Fibroblast of the aortic adventitia (primary cell): ENCODE measurements at places on chromosomes 5 and 9.
A peak's percentile ranks its signal among the peaks of the same experiment; 100 is the strongest.

DNA sequence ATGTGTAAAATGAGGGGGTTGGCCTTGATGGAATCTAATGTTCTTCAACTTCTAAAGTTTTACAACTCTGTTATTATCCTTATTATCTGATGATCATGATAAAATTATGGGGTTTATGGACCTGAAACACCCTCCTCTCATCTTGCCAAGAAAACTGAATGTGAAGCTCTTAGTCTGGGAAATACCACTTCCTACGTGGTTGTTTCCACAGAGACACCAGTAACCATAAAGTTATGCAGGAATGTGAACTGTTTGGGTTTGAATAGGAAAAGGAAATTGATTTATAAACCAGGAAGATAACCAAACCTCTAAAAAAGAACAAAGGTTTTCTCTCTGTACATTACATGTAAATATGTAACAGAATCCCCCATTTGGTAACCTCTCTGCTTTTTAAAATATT is 28.3 kb upstream of the RAI14 start:
- DNase-seq: peak; percentile 83

GRCh38 chr5:31995006-31995405 is 179.1 kb downstream of the GOLPH3 start:
- DNase-seq: no peak

DNA sequence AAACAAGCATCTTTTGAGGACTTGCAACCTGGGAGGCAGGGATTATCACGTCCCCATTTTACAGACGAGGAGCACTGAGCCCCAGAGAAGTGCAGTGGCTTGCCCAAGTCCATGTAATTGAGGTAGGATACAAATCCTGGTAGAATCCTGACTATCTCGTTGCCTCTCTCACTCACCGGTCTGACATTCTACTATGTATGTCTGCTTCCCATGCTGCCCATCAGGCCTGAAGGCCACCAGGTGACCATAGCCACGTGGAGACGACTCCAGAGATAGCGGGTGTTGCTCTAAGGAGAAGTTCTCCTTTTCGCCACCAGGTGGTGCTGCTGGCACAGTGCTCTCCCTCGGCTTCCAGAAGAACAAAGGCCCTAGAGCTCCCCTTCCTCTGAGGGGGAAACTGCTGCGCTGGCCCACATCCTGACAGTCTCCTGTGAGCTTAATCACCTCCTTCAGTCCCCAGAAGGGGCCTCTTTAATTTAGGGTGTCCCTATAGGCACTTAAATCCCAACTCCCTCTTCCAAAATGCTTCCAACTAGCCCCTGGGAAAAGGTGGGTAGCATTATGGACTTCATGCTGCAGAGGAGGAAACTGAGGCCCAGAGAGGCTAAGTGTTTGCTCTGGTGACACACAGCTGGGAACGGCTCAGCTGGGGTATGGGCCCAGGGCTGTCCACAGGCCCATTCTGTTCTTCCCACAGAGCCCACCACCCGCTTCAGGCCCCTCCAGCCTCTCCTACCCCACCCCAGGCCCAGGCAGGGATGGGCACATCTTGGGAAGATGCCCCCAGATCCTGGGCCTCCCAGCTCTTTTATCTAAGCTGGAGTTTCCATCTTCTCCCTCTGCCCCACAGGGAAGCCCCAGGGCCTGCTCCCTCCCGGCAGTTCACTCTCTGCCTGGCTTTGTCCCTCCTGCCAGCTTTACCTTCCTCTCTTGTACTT is 6.4 kb downstream of the SLC34A1 start:
- DNase-seq: peak; percentile 85

- peak; percentile 99 for DNase-seq
These were observed 14.3 kb downstream of the CDK20 start for GRCh38 chr9:87959916-87960581.

GRCh38 chr9:13146840-13147239 is 132.7 kb downstream of the MPDZ start:
- DNase-seq: no peak

DNA sequence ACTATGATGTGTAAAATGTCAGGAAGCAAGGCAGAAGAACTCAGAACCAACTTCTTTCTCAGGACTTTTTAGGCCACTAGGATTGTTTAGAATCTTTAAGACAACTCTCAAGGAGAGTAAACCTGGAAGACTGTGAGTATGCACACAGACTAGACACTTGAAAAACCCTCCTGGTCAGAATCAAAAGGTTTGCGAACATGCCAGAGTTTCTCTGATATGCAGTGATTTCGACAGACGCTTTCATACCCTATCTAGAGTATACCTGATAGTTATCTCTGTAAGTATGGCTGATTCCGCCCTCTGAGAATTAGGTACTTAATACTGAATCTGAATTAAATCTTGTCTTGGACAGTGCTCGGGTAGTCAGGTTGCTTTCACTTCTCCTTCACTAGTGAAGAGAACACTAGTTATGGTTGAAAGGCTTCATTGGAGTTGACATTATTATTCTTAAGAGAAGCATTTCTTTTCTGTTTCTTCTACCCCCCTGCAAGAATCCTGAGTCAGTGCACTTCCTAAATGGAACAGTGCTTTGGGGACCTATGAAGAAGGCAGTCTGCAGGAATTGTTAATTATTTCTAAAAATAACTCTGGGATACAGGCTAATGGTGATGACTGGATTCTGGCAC is 158.1 kb downstream of the HACD4 start:
- DNase-seq: peak; percentile 22

GRCh38 chr9:136769710-136770191 is 5.4 kb upstream of the LCN15 start:
- DNase-seq: no peak

DNA sequence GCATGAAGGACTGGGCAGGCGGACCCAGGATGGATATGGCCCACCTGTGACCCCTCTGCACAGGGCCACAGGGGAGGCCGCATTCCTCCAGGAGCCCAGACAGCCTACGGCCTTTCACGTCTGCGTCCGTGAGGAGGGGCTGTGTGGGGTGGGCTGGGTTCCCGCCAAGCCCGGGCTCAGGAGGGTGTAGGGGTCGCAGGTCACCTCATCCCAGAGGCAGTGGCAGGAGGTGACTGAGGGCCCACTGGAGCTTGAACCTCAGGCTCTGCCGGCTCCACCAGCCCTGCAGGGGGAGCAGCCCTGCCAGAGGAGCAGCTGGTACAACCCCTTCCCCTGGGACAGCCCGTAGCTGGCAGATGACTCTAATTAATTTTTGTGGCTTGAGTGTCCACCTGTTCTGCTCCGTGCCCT is 40.7 kb upstream of the CACNA1B start:
- DNase-seq: no peak

DNA sequence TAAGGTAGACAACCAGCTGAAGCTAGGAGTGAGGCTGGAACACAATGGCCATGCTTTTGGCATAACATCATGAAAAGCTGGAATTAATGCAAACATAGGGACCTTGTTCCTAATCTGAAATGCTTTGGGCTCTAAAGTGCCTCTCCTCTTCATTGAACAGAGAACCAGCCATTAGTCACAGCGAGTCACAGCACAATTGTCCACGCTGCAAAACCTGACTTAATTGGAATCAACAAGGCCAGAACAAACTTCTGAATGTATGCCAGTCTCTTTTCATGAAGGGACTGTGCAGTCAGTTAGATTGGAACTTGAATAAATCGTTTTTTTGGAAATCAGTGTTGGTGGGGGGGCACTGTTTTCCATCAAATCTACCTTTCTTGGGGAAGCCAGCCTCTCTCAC is 96.5 kb downstream of the JAKMIP2 start:
- DNase-seq: no peak

- no peak for DNase-seq
These were observed 250.3 kb upstream of the SEMA6A start for GRCh38 chr5:116824751-116825438.

- no peak for DNase-seq
These were observed 128.9 kb downstream of the CPLANE1 start for GRCh38 chr5:37120270-37120669.

DNA sequence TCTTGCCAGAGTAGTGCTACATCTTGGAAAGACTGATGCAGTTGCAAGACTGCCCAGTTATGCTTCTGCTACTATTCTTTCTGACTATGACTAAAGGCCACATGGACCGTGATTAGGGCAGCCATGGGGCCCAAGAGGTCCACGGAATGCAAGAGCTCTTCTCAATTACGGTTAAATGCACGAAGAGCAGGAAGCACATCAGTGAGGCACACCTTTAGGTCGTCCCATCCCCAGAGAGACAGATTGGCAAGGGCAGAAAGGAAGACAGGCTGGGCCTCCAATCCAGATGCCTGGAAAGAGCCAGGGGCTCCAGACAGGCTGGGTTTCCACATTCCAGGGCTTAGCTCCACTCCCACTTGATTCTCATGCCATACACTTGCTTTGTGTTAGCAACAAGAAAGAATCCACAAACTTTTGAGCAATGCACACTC is 132.3 kb upstream of the SLIT3 start:
- DNase-seq: peak; percentile 68

GRCh38 chr9:117458066-117458465 is 43.2 kb upstream of the ASTN2 start:
- DNase-seq: no peak

- DNase-seq: no peak
These were observed 154.6 kb upstream of the GNA14 start for GRCh38 chr9:77802515-77803293.

DNA sequence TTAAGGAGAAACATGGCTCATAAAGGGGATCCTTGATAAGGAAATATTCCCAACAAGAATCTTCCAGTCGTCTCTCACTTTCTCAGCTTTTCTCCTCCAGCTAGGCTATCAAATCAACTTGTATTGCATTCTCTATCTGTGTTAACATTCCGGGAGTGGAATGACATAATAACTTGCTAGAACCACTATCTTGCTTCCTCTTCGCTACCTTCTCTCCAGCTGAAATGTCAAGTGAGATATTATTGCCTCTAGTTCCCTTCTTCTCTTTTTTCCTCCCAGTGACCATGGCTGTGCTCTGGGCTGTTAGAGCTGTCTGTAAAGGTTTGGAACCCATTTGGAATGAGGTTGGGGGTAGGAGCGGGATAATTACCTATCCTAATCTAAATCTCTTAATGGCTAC is 1329.5 kb upstream of the WWC1 start:
- DNase-seq: no peak

DNA sequence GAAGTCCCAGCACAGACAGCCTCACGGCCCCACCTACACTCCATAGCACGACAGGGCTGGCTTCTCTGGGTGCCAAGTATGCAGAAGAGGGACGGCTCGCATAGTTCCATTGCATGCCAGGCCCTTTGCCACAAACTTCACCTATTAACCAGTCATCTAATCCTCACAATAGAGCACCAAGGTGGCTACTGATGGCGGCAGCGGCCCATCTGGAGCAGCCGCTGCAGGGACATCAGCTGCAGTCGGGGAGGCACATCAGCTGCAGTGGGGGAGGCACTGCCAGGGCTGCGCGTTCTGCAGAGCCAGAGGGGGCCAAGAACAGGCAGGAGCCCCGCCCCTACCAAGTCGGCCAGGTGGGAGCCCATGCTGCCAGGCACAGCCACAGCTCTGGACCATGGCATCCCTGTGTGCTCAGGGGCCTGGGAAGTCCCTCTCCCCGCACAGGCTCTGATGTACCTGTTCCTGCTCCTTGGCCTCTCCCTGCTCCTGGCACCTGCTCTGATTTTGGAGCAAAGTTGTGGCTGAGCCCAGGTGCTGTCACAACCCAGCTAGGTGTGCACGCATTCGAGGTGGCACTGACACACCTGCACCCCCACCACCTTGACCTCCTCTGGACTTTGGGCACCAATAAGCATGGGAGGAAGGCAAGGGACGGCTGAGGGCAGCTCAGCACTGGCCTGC is 61.5 kb upstream of the SYNPO start:
- no peak for DNase-seq

- no peak for DNase-seq
These were observed 292.9 kb downstream of the MED10 start for GRCh38 chr5:6085341-6085860.

GRCh38 chr5:17187786-17188170 is 29.7 kb upstream of the BASP1 start:
- no peak for DNase-seq

DNA sequence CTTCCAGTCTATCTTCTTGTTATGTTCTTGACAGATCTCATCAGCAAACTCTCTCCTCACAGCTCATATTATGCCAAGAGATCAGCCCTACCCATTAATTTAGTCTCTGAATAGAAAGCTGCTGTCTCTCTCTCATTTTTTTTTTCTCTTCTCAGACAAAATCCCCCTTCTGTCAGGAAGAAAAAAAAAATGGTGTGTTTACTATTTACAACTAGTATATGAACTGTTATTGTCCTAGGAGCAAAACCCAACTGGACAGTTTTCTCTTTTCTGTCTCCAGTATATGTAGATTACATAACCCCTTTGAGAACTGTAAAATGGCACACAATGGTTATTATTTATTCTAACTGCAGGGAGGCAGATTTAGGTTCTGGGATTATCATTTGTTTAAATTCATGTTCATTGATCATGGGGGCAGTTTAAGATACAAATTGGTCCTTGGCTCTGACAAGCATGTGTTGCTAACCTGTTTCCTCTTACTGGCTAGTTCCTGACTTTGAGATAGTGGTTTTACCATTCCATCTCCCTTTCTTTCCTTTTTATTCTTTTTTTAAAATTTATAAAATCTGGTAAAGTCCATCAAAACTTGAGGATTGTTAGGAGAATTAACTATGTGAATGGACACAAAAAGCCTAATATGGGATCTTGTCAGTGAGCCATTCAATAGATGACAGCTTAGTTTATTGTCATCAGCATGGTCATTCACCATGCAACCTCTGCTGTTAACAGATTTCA is 210.0 kb upstream of the PAPPA start:
- DNase-seq: peak; percentile 44

DNA sequence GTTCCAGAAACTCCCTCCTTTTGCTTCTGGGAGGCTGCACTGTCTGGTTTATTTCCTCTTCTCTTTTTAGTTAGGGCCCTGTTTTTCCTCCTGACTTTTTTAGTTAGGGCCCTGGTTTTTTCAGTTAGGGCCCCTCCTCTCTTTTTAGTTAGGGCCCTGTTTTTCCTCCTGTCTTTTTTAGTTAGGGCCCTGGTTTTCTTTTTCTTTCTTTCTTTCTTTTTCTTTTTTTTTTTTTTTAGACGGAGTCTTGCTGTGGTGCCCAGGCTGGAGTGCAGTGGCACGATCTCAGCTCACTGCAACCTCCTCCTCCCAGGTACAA is 15.1 kb downstream of the GSN start:
- no peak for DNase-seq

DNA sequence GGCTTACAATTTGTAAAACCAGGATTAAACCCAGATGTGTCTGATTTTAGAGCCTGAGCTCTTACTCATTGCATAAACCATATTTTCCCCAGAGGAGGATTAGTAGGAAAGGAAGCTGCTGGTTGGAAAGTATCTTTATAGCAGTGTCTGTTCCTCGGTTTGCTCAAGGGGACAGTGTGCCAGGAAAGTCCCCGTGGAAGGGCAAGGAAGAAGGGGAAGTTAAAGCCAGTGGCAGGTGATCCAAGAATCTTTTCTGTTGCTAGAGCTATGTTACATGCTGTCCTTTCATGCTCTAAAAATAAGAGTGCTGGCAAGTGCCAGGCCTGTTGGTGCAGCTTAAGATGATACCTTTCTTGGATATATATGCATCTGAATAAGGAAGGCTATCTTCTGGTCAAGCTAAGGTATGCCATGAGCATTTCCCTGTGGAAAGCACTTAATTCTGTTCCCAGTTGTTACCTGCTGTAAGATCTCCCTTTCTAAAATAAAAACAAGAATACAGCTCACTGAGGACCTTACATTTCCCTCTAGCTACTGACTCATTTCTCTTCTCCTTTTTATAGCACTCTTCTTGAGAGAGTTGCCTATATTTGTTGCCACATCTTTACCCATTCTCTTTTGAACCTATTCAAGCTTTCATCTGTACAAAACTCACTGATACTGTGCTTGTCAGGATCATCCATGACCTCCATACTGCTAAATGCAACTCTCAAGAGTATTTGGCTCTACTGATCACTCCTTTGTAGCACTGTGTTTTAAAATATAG is 8.0 kb downstream of the PDCD1LG2 start:
- DNase-seq: peak; percentile 33
